ENCODE measurements at places on chromosomes 16 and 17.
A peak's percentile ranks its signal among the peaks of the same experiment; 100 is the strongest.

- no peak for DNase-seq
These were observed 333.6 kb upstream of the CDH5 start for GRCh38 chr16:66032841-66033240.

DNA sequence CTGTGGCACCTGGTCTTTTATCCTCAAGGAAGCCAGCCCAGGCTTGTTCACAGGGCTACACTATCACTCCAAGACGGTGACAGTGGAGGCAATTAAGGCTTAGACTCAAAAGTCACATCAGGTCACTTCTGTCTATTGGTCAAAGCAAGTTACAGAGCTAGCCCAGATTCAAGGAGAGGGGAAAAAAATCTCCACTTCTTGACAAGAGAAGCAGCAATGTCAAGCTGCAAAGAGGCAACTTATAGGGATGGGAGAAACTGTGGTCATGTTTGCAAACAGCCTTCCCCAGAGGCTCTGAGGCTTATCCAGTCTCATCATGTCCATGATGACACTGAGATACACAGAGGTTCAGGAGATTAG is 31.6 kb downstream of the SERPINF1 start:
- DNase-seq: no peak

GRCh38 chr16:4288148-4288921 is 15.5 kb upstream of the TFAP4 start:
- DNase-seq: no peak

DNA sequence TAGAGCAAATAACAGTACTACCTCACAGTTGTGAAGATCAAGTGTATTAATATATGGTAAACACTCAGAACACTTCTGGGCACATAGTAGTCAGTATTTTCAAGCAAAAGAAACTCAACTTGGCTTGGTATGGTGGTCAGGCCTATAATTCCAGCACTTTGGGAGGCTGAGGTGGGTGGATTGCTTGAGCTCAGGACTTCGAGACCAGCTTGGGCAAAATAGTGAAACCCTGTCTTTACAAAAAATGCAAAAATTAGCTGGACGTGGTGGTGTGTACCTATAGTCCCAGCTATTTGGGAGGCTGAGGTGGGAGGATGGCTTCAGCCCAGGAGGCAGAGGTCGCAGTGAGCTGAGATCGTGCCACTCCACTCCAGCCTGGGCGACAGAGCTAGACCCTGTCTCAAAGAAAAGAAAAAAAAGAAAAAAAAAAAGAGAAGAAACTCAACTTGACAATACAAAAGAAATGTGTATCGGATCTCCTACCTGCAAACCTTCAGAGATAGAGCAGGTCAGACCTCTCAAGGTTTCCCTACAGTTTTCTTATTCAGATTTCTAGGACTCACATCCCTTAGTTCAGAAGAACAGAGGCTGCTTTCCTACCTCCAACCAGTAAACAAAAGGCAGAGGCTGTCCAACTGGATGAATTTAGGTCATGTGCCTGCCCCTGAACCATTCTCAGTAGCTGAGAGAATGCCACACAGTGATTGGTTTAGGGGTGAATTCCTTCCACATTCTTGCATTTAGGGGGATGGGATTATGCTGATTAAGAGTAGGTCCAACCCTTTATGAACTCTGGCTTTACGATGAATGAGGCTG is 1.7 kb upstream of the KPNA2 start:
- no peak for DNase-seq

DNA sequence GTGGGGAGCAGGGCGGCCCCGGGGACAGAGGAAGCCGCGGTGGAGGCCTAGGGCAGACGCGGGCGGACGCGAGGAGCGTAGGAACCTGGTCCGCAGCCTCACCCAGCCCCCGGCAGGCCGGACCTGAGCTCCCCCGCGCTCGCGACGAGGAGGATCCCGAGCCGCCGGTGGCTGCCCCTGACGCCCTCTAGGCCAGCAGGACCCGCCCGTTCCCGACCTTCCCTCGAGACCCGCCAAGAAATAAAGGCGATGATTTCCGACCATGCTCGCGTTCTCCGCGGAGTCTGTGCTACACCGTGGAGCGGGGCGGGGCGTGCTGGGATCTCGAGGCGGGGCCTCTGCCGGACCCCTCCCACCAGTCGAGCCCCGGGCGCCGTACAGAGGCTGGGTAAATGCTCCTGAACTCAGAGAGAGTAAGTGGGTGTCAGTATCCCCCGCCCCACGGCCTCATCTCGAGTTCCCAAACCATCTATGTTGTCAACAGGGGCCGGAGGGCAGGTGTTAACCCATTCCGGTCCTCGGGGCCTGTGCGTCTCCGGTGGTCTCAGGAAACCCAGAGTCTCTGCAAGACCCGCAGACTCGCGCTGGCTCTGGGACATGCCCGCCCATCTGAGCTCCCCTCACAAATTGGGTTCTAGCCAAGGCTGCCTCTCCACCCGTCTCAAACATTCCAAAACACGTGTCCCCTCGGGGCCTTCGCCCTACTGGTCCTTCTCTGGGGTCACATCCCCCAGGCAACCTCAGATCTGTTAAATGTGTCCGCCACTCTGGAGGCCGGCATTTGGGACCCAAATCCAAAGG is 13.7 kb downstream of the SYCE1L start:
- DNase-seq: no peak

DNA sequence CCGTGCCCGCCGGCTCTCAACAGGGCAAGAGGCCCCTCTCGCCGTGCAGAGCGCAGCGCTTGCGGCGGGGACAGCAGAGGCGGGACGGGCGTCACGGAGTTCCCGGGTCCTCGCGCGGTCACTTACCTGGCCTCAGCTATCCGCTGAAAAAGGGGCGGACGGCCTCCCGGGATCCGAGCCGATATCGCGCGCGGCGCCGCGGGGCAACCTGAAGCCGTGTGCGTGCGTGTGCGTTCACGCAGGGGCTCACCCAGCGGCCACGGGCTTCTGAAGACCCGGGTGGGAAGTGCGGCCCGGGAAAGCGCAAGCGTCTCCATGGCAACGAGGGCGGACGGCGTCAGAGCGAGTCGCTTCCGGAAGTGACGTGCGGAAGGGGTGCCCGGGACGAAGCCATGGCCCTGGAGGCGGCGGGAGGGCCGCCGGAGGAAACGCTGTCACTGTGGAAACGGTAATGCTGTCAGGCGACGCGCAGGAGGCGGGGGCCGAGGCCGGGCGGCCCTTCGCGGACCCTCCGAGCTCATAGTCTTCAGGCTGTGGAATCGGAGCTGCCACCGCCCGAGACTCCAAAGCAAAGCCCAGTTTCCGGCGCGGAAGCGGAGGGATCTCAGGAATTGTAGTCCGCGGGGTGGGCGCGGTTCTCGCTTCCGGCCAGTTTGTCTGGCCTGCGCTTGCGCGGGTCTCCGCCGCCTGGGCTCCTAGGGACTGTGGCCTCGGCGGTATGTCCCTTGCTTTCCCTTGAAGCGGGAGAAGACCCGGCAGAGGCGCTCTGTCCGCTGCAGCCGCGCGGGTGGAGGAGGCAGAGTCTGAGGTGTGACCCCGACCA is at the start of gene ENDOV:
ENDOV (plus strand) TSS at position 365 of the 823 bp plus-strand sequence; CDS start at position 393, 28 bp downstream.
- DNase-seq: peak; percentile 61

DNA sequence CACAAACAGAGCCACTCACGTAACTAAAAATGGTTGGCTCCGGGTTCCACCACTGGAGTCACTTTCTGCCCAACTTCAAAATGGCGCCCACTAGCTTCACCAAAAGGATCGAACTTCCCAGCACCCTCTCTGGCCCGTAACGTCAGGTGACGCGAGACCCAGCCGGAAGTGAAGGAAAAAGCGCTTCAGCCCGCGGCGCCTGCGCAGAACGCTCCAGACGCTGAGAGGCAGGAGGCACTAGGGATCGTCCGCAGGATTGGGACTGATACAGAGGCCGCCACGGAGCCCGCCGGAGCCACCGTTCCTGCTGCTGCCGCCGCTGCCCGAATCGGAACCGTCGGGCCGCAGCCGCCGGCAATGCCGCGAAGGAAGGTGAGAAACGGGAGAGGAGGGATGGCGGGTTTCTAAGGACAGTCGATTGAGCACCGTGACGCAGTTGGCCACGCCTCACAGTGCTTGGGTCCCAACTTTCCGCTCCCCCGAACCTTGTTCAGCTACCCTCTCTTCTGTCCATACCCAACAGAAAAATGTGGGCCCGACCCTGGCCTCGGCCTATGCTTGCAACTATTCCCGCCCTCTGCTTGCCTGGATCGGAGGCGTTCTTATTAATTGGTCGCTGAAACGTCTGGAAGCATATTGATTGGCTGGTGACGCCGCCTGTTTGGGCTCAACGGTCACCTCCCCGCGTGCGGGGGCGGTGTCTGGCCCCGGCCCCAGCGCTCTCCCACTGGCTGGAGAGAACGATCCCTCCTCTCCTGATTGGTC is at the start of gene KAT7:
KAT7 (plus strand) TSS at position 204 of the 765 bp plus-strand sequence; CDS start at position 358, 154 bp downstream.
- peak; percentile 96 for DNase-seq

- DNase-seq: no peak
These were observed 147.1 kb upstream of the IRX6 start for GRCh38 chr16:55176901-55177300.

GRCh38 chr17:31390748-31391495 is 553 bp upstream of the RAB11FIP4 start:
- DNase-seq: no peak

GRCh38 chr17:57587193-57587969 is 157.7 kb downstream of the CCDC182 start:
- DNase-seq: no peak

- no peak for DNase-seq
These were observed 5.6 kb upstream of the SHMT1 start for GRCh38 chr17:18368946-18369345.

DNA sequence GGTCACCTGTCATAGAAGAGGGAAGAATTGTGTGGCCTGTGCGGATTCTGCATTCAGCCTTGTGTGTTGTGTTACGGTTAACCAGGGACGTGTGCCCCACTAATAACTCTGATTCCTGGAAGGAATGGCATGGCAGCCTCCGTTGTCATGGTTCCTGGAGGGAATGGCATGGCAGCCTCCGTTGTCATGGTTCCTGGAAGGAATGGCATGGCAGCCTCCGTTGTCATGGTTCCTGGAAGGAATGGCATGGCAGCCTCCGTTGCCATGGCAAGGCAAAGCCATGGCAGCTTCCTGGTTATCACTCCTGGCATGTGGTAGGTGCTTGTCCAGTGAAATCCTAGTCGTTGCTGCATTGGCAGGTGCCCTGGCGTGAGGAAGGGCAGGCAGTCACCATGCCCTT is 8.9 kb downstream of the SPG7 start:
- no peak for DNase-seq

GRCh38 chr16:85508388-85508787 is 104.7 kb upstream of the GSE1 start:
- DNase-seq: no peak

DNA sequence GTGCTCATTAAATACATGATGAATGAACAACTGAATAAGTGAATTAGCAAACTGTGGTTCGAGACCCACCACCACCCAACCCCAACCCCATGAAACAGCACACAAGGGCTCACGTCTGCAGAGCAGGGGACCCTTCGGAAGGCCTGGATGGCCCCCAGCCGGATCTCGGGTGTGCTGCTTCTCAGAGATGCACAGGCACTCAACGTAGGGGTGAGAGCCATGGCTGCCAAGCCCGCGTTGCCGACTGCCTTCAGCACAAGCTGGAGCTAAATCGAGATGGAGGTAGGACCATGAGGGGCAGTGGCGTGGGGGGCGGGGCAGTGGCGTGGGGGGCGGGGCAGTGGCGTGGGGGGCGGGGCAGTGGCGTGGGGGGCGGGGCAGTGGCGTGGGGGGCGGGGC is 93.2 kb downstream of the LITAF start:
- no peak for DNase-seq

DNA sequence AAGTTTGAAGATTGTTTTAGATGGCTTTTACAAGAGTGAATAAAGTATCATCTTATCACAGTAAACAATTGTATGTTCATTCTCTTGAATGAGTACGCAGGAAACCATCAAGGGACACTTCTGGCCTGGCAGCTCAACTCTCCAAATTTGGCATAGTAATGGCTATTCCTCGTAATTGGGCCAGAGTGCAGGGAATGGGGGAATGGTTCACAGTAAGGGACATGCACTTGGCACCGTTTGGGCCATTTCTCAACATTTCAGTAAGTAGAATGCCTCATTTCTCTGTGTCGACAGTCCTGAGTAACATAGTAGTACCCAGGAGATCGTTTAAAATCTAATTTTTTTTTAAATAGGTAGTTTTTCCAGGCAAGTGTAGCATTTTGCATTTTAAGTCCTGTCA is 309.6 kb downstream of the KCNJ2 start:
- no peak for DNase-seq

GRCh38 chr17:79954281-79955166 is 81.1 kb downstream of the TBC1D16 start:
- DNase-seq: no peak

- DNase-seq: no peak
These were observed 88.5 kb downstream of the MARCHF10 start for GRCh38 chr17:62719586-62719985.

DNA sequence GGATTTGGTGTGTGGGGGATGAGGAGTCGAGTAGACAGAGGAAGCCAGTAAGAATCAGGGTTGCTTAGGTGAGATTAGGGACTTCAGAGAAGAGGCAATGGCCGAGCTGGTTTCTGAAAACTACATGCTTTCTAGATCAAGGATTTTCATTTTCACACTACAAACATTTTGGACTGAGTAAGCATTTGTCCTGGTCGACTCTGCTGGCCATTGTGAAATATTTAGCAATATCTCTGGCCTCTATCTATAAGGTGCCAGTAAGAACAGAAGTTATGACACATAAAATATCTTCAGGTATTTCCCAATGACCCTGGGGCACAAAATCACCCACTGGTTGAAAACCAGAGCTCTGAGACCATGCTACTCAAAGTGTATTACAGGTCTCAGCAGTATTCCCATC is 1275.1 kb upstream of the CDH8 start:
- DNase-seq: no peak

DNA sequence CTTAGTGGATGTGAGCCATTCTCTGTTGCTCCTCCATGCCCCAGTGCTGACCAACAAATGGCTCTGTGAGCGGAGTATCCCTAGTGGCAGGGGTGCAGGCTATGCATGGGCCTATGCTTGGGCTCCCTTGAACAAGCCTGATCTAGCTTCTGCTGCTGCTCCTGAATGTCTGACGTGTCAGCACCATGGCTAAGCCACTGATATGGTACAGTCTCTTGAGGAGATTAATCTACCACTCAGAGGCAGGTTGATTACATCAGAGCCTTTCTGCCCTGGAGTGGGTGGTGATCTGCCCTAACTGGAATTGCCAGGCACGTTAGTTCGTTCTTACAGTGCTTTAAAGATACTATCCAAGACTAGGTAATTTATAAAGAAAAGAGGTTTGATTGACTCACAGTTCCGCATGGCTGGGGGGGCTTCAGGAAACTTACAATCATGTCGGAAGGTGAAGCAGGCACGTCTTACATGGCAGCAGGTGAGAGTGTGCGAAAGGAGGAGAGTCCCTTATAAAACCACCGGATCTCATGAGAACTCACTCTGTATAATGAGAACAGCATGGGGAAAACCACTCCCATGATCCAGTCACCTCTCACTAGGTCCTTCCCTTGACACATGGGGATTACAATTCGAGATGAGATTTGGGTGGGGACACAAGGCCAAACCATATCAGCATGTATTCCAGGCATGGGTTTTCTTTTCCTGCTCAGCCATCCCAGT is 41.5 kb upstream of the B4GALNT2 start:
- no peak for DNase-seq

GRCh38 chr17:35359398-35359797 is 14.0 kb downstream of the SLFN11 start:
- no peak for DNase-seq

GRCh38 chr17:74739227-74739831 is 2.3 kb downstream of the RAB37 start:
- no peak for DNase-seq

GRCh38 chr16:67202426-67202825 is 3.5 kb downstream of the ELMO3 start:
- DNase-seq: no peak

GRCh38 chr16:9480503-9480902 is 389.1 kb downstream of the HAPSTR1 start:
- DNase-seq: no peak
